Adipose tissue (tissue), 3 donors: ENCODE measurements at places on chromosomes 5 and 9. TPM values are rescaled to one million over a fixed set of nuclear protein-coding genes. Genes with fewer than 3 reads are reported as not detected.

GDA gene
- 0.04 TPM for polyA plus RNA-seq

SHLD3 gene
- polyA plus RNA-seq, result 1.7 TPM

TSPAN17 gene
- 18.8 TPM for polyA plus RNA-seq

C5 gene
- polyA plus RNA-seq, result 14.1 TPM

SLC31A1 gene
- polyA plus RNA-seq, result 6.4 TPM
